Caco-2 (cell line): ENCODE measurements at places on chromosomes 1 and 21. TPM values are rescaled to one million over a fixed set of nuclear protein-coding genes. Genes with fewer than 3 reads are reported as not detected.
A peak's percentile ranks its signal among the peaks of the same experiment; 100 is the strongest.

DNA sequence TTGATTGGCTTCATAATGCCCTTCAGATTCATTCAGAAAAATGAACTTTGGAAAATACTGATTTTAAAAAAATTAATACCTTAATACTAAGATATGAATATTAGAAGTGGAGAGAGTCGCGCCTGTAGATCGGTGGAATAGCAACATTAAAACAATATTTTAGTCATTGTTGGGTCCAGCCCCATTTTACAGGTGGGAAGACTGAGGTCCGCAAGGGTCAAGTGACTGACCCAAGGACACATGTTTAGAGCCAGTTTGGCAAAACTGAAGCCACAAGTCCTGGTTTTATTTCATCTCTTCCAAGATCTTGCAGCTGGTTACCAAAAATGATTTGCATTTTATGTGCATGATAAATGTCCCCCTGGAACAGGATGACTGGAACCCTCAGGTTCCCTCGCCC lies 113.6 kb upstream of the TMEM51 start:
- H3K4me3 ChIP-seq = no peak overlapping the region
- no peak for DNase-seq
- no peak overlapping the region for H3K27ac ChIP-seq
- H3K36me3 ChIP-seq = no peaks in the 10 kb centered on the region

The LSS gene
- 121 and 127 TPM in 2 replicates for total RNA-seq

DNA sequence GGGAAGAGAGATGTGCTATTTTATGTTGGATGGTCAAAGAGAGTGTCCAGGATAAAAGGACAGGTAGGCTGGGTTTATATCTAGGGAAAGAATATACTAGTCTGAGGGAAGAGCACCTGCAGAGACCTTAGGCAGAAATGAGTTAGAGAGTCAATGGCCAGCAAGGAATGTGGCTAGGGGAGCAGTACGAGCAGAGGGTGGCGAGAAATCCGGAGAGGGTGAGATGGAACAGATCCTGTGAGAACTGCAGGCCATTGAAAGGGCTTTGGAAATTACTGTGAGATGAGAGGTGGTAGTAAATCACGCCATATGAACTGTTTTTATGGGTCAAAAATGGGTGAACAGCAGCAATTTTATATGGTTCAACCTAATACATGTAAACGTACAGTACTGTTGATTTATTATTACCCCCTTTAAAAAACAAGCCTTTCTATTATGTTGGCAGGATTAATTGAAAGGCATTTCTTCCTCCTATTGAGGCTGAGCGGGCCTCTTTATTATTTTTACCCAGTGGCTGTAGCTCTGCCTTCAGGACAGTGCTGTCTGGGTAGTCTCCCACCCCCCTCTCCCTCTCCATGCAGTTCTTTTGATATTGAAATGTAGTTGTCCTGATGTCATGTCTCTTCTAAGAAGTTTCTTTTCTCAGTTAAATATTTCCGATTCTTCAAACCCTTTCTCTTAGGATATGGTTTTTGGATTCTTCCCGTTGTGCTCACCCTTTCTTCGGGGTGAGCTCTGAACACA lies 75.2 kb upstream of the CD1D start:
- no peak overlapping the region for H3K27ac ChIP-seq
- DNase-seq = no peak
- no peaks in the 10 kb centered on the region for H3K27me3 ChIP-seq
- peaks cover 43% of the 10 kb centered on the region for H3K4me1 ChIP-seq
- no peak overlapping the region for H3K4me3 ChIP-seq
- no peaks in the 10 kb centered on the region for H3K36me3 ChIP-seq

GRCh38 chr1:241839369-241839979 lies 8.5 kb upstream of the EXO1 start:
- H3K36me3 ChIP-seq = no peaks in the 10 kb centered on the region
- DNase-seq = no peak
- H3K4me1 ChIP-seq = no peaks in the 10 kb centered on the region
- H3K27ac ChIP-seq = no peak overlapping the region

DNA sequence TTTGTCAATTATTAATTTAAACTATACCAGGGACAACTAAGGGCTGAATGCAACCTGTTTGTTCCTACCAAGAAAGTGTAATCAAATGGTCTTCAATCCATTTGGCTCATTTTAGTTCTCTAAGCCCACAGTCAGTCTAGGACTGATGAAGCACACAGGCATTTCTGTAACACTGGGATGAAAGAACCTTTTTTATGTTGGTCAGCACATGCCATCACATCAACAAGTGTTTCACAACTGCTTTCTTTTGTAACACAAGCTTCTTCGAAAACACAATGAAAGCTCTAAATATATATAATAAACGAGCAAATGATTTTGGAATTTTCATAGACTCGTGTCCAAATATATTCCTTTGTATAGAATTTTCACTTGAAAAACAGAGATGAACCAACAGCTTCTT lies 28.8 kb downstream of the HEATR1 start:
- no peaks in the 10 kb centered on the region for H3K27me3 ChIP-seq
- no peaks in the 10 kb centered on the region for H3K4me1 ChIP-seq
- no peak for DNase-seq
- no peak overlapping the region for H3K4me3 ChIP-seq
- H3K36me3 ChIP-seq = peaks cover 3% of the 10 kb centered on the region
- H3K27ac ChIP-seq = no peak overlapping the region

The MPL gene
- 0.49 TPM in 1 of 2 replicates, not detected in the other for total RNA-seq

The MFSD2A gene
- total RNA-seq = 2.2 TPM in 2 replicates

DNA sequence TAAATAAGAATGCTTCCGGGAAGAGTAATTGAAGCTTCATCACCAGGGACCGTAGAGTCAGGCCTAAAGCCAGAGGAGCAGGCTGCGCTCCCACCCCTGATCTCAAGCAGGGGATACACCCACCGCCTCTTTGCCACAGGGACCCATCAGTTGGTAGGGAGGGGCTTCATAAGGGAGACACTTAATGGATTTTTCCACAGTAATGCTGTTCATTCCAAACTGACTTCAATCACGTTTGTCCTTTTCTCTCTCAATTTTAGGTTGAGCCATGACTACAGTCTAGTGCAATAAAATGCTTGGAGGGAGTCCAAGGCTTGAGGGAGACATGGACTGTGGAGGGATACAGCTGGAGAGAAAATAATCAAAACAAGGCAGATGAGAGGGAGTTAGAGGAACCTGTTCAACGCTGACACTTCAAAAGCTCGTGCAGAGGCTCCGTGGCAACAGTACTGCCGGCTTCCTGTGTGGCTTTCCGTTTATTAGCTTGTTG lies 111.5 kb downstream of the SEC16B start:
- H3K4me1 ChIP-seq = no peaks in the 10 kb centered on the region
- no peak overlapping the region for H3K4me3 ChIP-seq
- no peaks in the 10 kb centered on the region for H3K27me3 ChIP-seq
- no peaks in the 10 kb centered on the region for H3K36me3 ChIP-seq

The OR14A16 gene
- not detected in 2 replicates for total RNA-seq

DNA sequence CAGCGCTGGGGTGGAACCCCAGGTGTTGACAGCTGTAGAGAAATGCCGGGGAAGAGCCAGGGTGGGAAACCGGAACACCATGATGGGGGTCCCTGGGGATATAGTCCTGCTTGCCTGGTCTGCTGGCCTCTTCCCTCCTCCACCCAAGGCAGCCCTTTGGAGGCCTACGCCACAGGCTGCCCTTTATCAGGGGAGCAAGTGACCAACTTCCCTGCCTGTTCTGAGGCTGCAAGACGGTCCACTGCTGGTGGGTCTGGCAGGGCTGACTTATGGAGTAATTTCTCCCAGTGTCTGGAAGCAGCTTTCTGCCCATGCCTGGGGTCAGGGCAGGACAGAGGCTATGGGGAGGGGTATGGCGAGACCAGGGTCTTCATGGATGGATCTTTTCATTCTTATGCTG lies 50.8 kb upstream of the EDN2 start:
- H3K4me1 ChIP-seq = no peaks in the 10 kb centered on the region
- no peak overlapping the region for H3K4me3 ChIP-seq
- H3K27me3 ChIP-seq = no peaks in the 10 kb centered on the region
- no peak overlapping the region for H3K27ac ChIP-seq
- no peak for DNase-seq
- H3K36me3 ChIP-seq = no peaks in the 10 kb centered on the region

- DNase-seq = no peak
- no peak overlapping the region for H3K4me3 ChIP-seq
- no peaks in the 10 kb centered on the region for H3K4me1 ChIP-seq
- no peak overlapping the region for H3K27ac ChIP-seq
Measured at GRCh38 chr1:230288641-230289349, 137.3 kb downstream of the PGBD5 start.

The LHX4 gene
- 0.16 and 0.19 TPM in 2 replicates for total RNA-seq

DNA sequence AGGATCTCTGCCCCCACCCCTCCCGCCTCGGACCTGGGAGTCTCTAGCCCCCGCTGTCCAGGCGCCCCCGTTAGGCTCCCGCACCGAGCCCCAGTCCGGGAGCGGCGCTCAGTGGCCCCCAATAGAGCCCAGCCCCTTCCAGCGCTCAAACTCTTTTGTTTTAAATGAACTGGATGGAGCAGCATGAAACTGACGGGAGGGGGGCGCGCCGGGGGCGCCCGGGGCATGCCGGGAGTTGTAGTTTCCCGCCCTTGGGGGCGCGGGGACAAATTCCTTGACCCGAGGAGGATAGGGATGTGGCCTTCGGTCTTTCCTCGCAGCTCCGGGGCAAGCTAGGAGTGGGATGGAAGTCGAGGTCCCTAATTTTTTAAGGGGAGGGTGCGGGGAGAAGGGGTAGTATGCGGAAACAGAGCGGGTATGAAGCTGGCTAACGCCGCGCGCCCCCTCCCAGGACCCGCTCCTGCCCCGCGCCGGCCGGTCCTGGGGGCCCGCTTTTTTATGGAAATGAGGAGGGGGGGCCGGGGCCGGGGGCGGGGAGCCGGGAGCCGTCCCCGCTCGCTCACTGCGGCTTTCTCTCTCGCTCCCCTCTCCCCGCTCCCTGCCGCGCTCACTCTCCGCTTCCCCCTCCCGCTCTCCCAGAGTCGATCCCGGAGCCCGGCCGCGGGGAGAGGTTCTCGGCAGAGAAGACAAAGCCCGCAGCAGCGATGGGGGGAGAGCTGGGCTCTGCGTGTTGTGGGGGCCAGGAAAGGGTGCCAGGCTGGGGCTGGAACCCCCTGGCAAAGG lies at the start of gene MEX3A:
Gene MEX3A (minus strand): TSS at position 157 of the 783 bp plus-strand sequence. CDS start 467 bp downstream, outside the sequence.
- no peaks in the 10 kb centered on the region for H3K27me3 ChIP-seq
- no peaks in the 10 kb centered on the region; the same call in 1 of the 2 replicates for H3K36me3 ChIP-seq
- H3K27ac ChIP-seq = peak within 1 kb of the TSS; percentile 71
- H3K4me3 ChIP-seq = peak within 1 kb of the TSS; percentile 83
- peaks cover 33% of the 10 kb centered on the region for H3K4me1 ChIP-seq

The NTMT2 gene
- not detected in 2 replicates for total RNA-seq

The HAO2 gene
- 0.27 and 0.39 TPM in 2 replicates for total RNA-seq

DNA sequence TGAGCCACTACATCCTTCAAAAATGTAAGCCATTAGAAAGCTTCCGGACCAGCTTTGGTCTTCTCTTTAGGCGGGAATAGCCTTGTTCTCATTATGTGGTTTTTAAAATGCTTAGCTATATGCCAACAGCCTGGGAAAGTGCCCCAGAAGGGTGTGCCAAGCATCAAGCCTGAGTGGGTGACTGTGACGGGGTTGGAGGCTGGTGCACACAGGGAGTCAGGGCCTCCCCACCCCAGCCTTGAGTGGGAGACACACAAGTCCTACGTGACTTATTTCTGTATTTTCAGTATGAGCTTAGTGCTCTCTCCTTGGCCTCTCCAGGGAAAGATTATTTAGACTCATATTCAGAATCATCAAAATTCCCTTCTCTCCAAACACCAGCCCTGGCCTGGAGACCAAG lies 9.8 kb downstream of the UBASH3A start:
- no peaks in the 10 kb centered on the region for H3K27me3 ChIP-seq
- no peaks in the 10 kb centered on the region for H3K36me3 ChIP-seq
- DNase-seq = no peak
- no peak overlapping the region for H3K27ac ChIP-seq
- H3K4me1 ChIP-seq = no peaks in the 10 kb centered on the region

The SH2D1B gene
- not detected in 2 replicates for total RNA-seq

The PRR9 gene
- 0.88 TPM in 1 of 2 replicates, not detected in the other for total RNA-seq

GRCh38 chr1:232452117-232452516 lies 177.8 kb downstream of the SIPA1L2 start:
- H3K4me1 ChIP-seq = no peaks in the 10 kb centered on the region
- H3K27me3 ChIP-seq = no peaks in the 10 kb centered on the region
- no peak overlapping the region for H3K4me3 ChIP-seq
- H3K27ac ChIP-seq = no peak overlapping the region
- no peak for DNase-seq

- H3K36me3 ChIP-seq = no peaks in the 10 kb centered on the region
- H3K4me3 ChIP-seq = no peak overlapping the region
- no peaks in the 10 kb centered on the region for H3K4me1 ChIP-seq
- no peak overlapping the region for H3K27ac ChIP-seq
- no peaks in the 10 kb centered on the region for H3K27me3 ChIP-seq
Measured at GRCh38 chr1:22646384-22646783, 3.0 kb downstream of the C1QC start.

DNA sequence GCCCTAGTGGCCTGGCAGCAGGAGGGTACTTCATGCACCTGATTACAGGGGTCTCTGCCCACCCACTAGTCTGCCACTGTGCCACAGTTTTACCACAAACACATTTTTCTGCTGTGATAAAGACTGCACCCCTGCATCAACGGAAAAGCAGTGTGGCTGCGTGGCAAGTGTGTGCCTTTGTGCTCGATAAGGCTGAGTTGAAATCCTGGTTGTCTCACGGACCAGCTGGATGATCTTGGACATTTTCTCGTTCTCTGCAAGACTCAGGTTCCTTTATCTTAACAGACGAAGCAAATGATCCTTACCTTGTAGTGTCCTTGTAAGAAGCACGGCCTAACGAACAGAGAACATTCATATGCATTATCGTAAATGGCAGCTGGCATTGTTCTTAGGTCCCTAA lies 10.2 kb downstream of the GRHL3 start:
- no peaks in the 10 kb centered on the region for H3K36me3 ChIP-seq
- no peak for DNase-seq
- no peaks in the 10 kb centered on the region for H3K27me3 ChIP-seq
- no peak overlapping the region for H3K4me3 ChIP-seq
- no peak overlapping the region for H3K27ac ChIP-seq

The TAS1R1 gene
- total RNA-seq = not detected in 2 replicates

DNA sequence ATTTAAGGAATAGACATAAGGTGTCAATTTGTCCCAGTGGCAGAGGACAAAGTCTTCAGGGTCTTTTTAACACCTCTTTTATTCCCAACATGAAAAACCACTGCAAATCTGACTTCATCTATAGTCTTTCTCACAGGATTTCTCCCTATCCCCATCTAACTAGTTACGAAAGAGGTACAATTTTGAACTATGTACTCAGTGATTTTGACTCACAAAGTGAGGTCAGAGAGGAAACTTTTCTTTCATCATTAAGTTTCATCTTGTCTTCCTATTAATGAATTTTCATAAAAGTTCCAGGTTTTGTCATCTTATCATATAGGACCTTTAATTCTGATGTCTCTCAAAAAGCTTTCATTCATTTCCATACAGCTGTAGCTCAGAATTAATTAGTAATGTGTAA lies 63.3 kb downstream of the ASH1L start:
- H3K4me1 ChIP-seq = 0 out of 2 replicates have a peak, but pooled peaks cover 4% of the 10 kb centered on the region
- no peak overlapping the region for H3K27ac ChIP-seq
- DNase-seq = no peak
- H3K4me3 ChIP-seq = no peak overlapping the region
- no peaks in the 10 kb centered on the region; the same call in 1 of the 2 replicates for H3K36me3 ChIP-seq
- no peaks in the 10 kb centered on the region for H3K27me3 ChIP-seq

The SLC44A3 gene
- total RNA-seq = 16.9 and 23.7 TPM in 2 replicates

The TUFT1 gene
- total RNA-seq = 34.9 and 36.6 TPM in 2 replicates

DNA sequence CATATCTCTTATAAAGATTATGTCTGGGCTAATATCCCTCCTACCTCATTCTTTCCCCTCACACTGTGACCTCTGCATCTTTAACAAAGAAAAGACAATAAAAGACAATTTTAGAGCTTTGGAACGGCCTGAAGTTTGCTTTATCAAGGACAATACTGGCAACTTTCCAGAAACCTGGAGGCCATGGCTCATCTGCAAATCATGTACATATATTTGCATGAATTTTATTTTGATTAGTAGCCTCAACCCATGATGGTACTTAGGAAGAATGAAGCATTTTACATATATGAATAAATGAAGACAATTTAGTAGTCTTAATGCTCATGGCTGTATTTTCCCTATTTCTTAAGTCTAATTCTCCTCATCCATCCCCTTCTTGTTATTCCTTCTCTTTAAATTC lies 612.2 kb upstream of the CXADR start:
- H3K27ac ChIP-seq = no peak overlapping the region
- H3K4me1 ChIP-seq = no peaks in the 10 kb centered on the region
